ENCODE measurements at places on chromosomes 5 and 9. TPM values are rescaled to one million over a fixed set of nuclear protein-coding genes. Genes with fewer than 3 reads are reported as not detected.

DNA sequence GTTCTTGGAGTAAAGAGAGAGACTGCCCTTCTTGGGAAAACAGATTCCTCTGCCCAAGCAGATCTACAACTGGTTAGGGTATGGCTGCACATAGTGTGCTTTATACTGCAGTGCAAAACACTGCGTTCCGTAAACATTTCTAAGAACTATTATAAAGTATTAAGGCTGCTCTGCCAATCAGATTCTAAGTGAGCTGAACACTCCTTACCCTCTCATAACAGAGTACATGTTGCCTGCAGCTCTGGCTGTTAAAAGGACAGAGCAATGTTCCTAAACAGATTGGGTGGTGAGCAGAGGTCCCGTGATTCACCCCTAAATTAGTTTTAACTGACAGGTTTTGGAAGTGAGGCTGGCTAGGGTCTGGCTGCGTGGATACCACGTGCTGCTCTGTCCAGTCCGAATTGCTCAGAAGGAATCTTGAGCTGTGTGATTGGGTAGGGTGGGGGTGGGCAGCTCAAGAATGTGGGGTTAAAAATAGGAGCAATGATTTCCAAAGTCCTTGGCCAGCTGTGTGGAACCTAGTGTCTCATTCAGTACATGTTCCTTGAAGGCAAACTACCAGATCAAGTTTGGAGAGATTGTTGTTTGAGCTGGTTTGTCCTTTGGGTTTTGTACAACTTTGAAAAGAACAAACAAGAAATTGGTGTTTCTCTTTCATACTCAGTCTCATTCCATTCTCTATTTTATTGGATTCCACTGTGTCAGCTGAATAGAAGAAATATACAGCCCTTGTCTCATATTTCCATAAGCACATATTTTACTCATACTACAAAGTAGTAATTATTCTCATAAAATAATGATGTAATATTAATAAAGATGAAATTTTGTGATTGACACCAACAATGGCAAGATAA, 497.6 kb upstream of the CD180 start:
- no peak overlapping the region for H3K4me3 ChIP-seq
- H3K27ac ChIP-seq, result no peak overlapping the region
- no peaks in the 10 kb centered on the region for H3K4me1 ChIP-seq
- no peak for DNase-seq
- H3K36me3 ChIP-seq, result no peaks in the 10 kb centered on the region
- H3K27me3 ChIP-seq, result no peaks in the 10 kb centered on the region

DNA sequence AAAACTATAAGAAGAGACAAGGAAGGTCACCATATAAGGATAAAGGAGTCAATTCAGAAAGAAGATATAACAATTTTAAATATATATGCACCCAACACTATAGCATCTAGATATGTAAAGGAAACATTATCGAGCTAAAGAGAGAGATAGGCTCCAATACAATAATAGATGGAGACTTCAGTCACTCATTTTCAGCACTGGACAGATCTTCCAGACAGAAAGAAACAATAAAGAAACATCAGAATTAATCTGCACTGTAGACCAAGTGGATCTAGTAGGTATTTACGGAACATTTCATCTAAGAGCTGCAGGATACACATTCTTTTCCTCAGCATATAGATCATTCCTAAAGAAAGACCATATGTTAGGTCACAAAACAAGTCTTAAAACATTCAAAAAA, 463.5 kb downstream of the KCTD16 start:
- DNase-seq, result no peak
- H3K4me3 ChIP-seq, result no peak overlapping the region

GRCh38 chr9:125924351-125924750, 177.2 kb downstream of the PBX3 start:
- no peaks in the 10 kb centered on the region for H3K27me3 ChIP-seq
- no peak for DNase-seq
- H3K27ac ChIP-seq, result no peak overlapping the region
- H3K4me1 ChIP-seq, result no peaks in the 10 kb centered on the region
- H3K36me3 ChIP-seq, result no peaks in the 10 kb centered on the region

- H3K4me3 ChIP-seq, result no peak overlapping the region
- no peak overlapping the region for H3K27ac ChIP-seq
- no peaks in the 10 kb centered on the region for H3K4me1 ChIP-seq
- H3K36me3 ChIP-seq, result no peaks in the 10 kb centered on the region
These were observed 74.3 kb downstream of the KIAA0825 start for GRCh38 chr5:94544031-94544650.

DNA sequence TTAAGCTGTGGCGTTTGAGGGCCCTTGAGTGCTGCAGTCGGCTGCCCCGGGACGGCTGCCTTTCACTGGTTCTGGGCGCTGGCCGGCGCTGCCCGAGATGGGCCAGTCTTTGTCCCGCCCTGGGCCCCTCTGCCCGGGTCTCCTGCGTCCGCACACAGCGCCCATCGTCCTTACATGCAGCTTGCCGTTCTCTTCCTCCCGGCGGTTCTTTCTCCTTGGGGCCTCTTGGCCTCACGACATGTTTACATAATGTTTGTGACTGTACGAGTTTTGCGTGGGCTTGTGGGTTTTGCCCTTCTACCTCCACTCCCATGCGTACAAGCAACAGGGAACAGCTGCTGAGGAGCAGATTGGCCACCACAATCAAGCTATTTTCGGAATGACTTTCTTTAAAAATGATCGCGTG, 618 bp downstream of the TNPO1 start:
- DNase-seq, result no peak
- no peaks in the 10 kb centered on the region for H3K27me3 ChIP-seq
- H3K4me1 ChIP-seq, result peaks cover 8% of the 10 kb centered on the region

GRCh38 chr9:88732128-88732527, 197.2 kb downstream of the NXNL2 start:
- no peaks in the 10 kb centered on the region for H3K36me3 ChIP-seq
- H3K4me3 ChIP-seq, result no peak overlapping the region
- H3K4me1 ChIP-seq, result no peaks in the 10 kb centered on the region
- H3K27me3 ChIP-seq, result no peaks in the 10 kb centered on the region
- no peak for DNase-seq

- peak overlapping the region; percentile 49 for H3K27ac ChIP-seq
- H3K27me3 ChIP-seq, result no peaks in the 10 kb centered on the region
- peaks cover 8% of the 10 kb centered on the region for H3K4me1 ChIP-seq
- no peaks in the 10 kb centered on the region for H3K36me3 ChIP-seq
- no peak for DNase-seq
These were observed 21.8 kb upstream of the FKTN start for GRCh38 chr9:105535920-105536668.

DNA sequence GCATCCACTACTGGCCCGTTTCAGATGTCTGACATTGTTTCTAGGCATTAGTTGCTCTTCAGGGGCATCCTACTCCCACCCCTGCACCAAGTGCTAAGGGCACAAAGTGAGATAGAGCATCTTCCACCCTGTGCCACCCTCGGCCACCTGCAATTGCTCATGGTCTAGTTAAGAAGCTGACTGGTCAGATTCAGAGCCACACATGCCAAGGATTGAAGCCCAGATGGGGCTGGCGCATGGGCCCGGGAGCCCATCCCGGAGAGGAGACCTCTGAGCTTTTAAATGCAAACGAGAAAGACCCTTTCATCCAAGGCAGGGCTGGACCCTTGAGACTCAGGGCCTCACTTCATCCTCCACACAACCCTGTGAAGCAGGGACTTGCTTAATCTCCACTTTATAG, 28.5 kb downstream of the HRH2 start:
- H3K4me1 ChIP-seq, result no peaks in the 10 kb centered on the region
- no peaks in the 10 kb centered on the region for H3K36me3 ChIP-seq
- no peak for DNase-seq
- H3K4me3 ChIP-seq, result no peak overlapping the region
- no peak overlapping the region for H3K27ac ChIP-seq
- H3K27me3 ChIP-seq, result 0 out of 2 replicates have a peak, but pooled peaks cover 4% of the 10 kb centered on the region

- H3K27ac ChIP-seq, result no peak overlapping the region
- no peaks in the 10 kb centered on the region for H3K36me3 ChIP-seq
- H3K4me3 ChIP-seq, result no peak overlapping the region
- peaks cover 14% of the 10 kb centered on the region for H3K4me1 ChIP-seq
- no peak for DNase-seq
These were observed 112.6 kb downstream of the TMC1 start for GRCh38 chr9:72633966-72634365.

- no peaks in the 10 kb centered on the region for H3K36me3 ChIP-seq
- no peak within 1 kb of the TSS for H3K27ac ChIP-seq
- no peak within 1 kb of the TSS for H3K4me3 ChIP-seq
- H3K27me3 ChIP-seq, result no peaks in the 10 kb centered on the region
- no peak for DNase-seq
- H3K4me1 ChIP-seq, result no peaks in the 10 kb centered on the region
These were observed at the start of gene PCDHA8 for GRCh38 chr5:140840978-140841962. PCDHA8 (plus strand) TSS chr5:140841187; CDS start chr5:140841322, 135 bp downstream.

DNA sequence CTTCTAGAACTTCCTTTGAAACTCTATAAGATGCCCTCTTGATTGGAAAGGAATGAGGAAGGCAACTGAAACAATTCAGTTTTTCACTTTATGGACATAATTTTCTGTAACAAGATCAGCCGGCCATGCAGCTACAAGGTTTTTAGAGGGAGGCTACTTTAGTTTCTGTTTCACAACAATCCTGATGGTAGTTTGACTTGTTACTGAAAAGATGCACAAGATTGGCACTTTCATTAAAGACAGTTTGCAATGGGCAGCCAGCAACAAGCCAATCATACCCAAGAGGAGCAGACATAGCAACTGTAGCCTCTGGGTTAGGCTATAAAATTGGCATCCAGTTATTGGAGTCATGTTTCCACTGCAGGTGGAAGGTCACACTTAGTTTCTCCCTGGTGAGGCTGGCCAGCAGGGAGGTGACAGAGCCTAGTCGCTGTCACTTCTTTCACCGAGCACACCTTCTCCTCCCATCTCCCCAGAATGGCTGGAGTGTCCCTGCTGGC, 74.3 kb upstream of the TGFBR1 start:
- no peaks in the 10 kb centered on the region for H3K4me1 ChIP-seq
- no peaks in the 10 kb centered on the region for H3K27me3 ChIP-seq
- no peaks in the 10 kb centered on the region for H3K36me3 ChIP-seq
- H3K27ac ChIP-seq, result no peak overlapping the region
- no peak overlapping the region for H3K4me3 ChIP-seq
- DNase-seq, result no peak

GRCh38 chr5:169106911-169107706, 193.8 kb downstream of the SLIT3 start:
- no peaks in the 10 kb centered on the region for H3K27me3 ChIP-seq
- DNase-seq, result no peak
- H3K27ac ChIP-seq, result no peak overlapping the region
- no peaks in the 10 kb centered on the region for H3K4me1 ChIP-seq
- H3K36me3 ChIP-seq, result no peaks in the 10 kb centered on the region
- no peak overlapping the region for H3K4me3 ChIP-seq

- no peak overlapping the region for H3K27ac ChIP-seq
- H3K27me3 ChIP-seq, result no peaks in the 10 kb centered on the region
- no peaks in the 10 kb centered on the region for H3K36me3 ChIP-seq
- H3K4me1 ChIP-seq, result peaks cover 18% of the 10 kb centered on the region
- no peak for DNase-seq
These were observed 714 bp upstream of the IER5L start for GRCh38 chr9:129178568-129179382.

DNA sequence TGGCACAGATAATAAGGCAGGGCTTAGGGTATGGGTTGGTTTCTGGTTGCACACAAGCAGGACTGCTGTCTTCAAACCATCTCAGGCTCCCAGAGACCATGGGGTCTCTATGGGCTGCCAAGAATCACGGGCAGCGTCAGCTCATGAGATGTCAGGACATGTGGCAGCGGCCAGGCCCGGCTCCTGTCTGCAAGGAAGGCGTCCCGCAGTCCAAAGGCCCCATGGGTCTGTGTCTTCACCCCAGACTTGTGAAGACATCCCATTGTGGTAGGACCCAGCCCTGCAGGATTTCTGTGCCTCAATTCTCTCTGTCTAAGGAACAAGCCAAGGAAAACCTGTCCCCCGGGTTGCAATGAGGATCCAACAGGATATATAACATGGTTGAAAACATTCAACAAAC, 32.6 kb downstream of the IPPK start:
- no peak overlapping the region for H3K4me3 ChIP-seq
- H3K27ac ChIP-seq, result no peak overlapping the region

- no peaks in the 10 kb centered on the region for H3K4me1 ChIP-seq
- H3K4me3 ChIP-seq, result no peak overlapping the region
- no peaks in the 10 kb centered on the region for H3K36me3 ChIP-seq
- no peak for DNase-seq
- H3K27me3 ChIP-seq, result peaks cover 2% of the 10 kb centered on the region
These were observed 25.3 kb upstream of the ENHO start for GRCh38 chr9:34547960-34548611.

- no peaks in the 10 kb centered on the region for H3K27me3 ChIP-seq
- no peak for DNase-seq
- no peak overlapping the region for H3K4me3 ChIP-seq
- peaks cover 11% of the 10 kb centered on the region for H3K4me1 ChIP-seq
- H3K36me3 ChIP-seq, result no peaks in the 10 kb centered on the region
- no peak overlapping the region for H3K27ac ChIP-seq
These were observed 51.1 kb upstream of the CDKN2AIPNL start for GRCh38 chr5:134462761-134463160.

GRCh38 chr9:15738011-15738410, 185.2 kb downstream of the CCDC171 start:
- H3K36me3 ChIP-seq, result no peaks in the 10 kb centered on the region
- DNase-seq, result no peak
- no peaks in the 10 kb centered on the region for H3K27me3 ChIP-seq
- H3K27ac ChIP-seq, result no peak overlapping the region

DNA sequence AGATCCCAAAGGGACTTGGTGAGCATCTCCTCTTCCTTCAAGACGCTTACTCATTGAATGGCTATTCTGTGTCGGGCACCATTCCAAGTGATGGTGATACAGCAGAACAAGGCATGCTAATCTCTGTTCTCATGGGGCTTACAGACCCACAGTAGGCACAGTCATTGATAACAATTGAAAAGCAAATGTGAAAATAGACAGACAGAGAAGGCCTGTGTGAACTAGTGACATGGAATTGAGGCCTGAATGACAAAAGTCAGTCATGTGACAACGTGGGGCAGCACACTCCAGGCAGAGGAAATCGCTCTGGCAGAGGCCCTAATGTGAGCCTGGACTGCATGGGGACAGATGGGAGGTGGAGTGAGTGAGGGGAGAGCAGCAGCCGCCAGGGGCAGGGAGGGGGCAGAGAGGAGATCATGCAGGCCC, 70.7 kb upstream of the CPLX2 start:
- no peak for DNase-seq
- H3K27ac ChIP-seq, result no peak overlapping the region
- no peaks in the 10 kb centered on the region for H3K36me3 ChIP-seq
- peaks cover 7% of the 10 kb centered on the region for H3K27me3 ChIP-seq
- H3K4me3 ChIP-seq, result no peak overlapping the region

- DNase-seq, result no peak
- H3K4me1 ChIP-seq, result no peaks in the 10 kb centered on the region
- no peak overlapping the region for H3K4me3 ChIP-seq
- H3K36me3 ChIP-seq, result no peaks in the 10 kb centered on the region
These were observed 3.1 kb upstream of the BARX1 start for GRCh38 chr9:93958121-93958818.

Gene PRR7
- total RNA-seq, result 15.7 TPM

Gene RIC1
- total RNA-seq, result 32.3 TPM

Gene APBA1
- not detected for total RNA-seq

Gene RXRA
- 32.1 TPM for total RNA-seq

Gene SUSD3
- 39.8 TPM for total RNA-seq

Gene LIX1
- not detected for total RNA-seq

Gene DNAH5
- under 0.01 TPM for total RNA-seq

Gene TTC16
- total RNA-seq, result not detected

Gene PCDHAC2
- not detected for total RNA-seq

Gene ZMAT2
- total RNA-seq, result 44.1 TPM

Gene TCF7
- 60.2 TPM for total RNA-seq

Gene NFIB
- total RNA-seq, result 0.18 TPM

Gene FGD3
- total RNA-seq, result 13.2 TPM

Data from GM12878 (cell line).